ENCODE measurements at places on chromosomes 7 and 10. TPM values are rescaled to one million over a fixed set of nuclear protein-coding genes. Genes with fewer than 3 reads are reported as not detected.

NKX2-3 gene
- total RNA-seq: not detected

ABCC2 gene
- total RNA-seq: 0.11 TPM

DNA sequence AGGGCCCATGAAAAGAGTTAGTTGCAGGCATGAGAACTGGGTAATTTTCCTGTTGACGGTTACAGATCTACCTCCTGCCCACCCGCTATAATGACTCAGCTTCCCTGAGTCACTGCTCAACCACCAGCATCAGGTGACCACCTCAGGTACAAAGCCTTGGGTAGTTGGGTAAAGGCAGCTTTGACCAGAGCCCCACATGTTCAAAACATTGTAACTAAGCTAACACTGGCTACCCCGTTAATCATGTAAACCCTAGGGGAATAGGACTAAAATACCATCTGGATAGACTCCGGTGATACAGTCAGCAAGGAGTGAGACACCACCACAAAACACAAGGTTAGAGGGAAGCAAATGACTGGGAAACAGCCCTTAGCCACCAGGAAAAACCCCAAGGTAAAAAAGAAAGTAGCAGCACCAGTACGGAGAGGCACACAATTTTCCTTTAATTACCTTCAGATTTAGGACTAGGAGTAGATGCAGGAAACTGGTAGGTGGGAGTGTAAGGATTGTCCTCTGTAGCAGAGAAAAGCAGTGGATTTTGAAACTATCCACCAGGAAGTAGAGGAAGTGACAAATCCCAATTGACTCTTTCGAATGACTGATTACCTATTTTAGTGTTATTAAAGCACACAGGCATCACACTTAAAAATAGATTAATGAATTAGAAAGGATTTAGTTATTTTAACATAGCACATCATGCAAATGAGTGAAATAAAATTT is 103.5 kb upstream of the PDLIM1 start:
- no peak overlapping the region for H3K4me3 ChIP-seq
- peak overlapping the region; percentile 76 for H3K27ac ChIP-seq
- H3K36me3 ChIP-seq: 0 out of 3 replicates have a peak, but pooled peaks cover 5% of the 10 kb centered on the region
- H3K4me1 ChIP-seq: peaks cover 20% of the 10 kb centered on the region

DNA sequence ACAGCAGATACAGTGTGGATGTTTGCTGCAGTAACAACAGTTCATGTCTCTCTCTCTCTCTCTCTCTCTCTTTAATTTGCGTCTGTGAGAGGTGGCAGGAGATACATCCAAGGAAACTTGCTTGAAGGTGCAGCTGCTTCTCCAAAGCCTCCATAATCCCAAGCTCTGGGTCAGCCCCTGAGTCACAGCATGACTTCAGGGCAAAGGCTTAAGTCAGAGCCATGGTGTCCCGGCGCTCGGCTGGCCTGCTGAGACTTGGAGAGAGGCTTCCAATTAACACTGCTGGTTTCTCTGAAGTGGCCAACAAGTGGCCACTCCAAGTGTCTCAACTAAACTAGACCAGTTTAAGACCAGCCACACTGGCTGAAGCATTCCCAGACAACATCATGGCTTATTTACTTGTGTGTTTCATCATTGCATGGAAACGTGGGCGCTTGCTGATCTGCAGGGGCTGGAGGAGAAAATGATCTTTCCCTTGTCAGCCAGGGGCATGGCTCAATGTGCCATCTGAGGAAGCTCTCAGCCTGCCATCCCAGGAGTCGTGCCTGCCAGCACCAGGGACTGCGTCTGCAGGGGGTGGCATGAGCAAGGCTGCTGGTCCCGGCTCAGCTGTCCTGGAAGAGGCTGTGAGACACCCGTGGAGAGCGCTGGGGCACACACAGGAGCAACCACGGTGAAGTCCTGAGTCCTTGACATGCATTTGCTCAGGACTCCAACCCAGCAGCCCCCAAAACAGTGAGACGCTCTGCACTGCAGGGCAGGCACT is 254.2 kb downstream of the COBL start:
- no peaks in the 10 kb centered on the region for H3K36me3 ChIP-seq
- DNase-seq: no peak
- H3K27me3 ChIP-seq: no peaks in the 10 kb centered on the region

AKR1D1 gene
- total RNA-seq: not detected

DNA sequence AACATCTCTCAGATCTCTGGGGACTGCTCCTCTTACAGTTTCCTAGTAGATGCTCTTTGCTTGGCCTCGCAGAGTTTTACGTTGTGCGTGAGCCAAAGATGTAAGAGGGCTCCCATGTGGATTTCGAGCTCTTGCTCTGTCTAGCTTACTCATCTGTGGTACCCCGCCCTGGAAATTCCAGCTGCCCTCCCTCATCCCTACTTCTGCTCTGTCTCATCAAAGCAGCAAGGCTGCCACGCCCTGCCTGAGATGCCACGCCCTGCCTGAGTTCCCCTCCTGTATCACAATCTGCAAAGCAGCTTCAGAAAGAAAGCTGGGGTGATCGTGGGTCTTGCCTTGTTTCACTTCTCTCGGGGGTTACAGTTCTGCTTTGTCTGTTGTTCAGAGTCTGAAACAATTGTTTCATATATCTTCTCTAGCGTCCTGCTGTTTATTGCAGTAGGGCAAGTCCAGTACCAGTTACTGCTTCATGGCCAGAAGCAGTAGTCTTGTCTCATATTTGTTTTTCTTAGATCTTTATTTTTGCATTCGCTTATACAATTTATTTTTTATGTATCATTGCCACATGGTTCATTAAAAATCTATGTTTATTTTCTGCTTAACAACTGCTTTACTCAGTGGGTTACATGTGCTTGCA is 36.1 kb upstream of the CCNY start:
- H3K27ac ChIP-seq: no peak overlapping the region
- peak; percentile 56 for DNase-seq
- no peaks in the 10 kb centered on the region for H3K27me3 ChIP-seq

DNA sequence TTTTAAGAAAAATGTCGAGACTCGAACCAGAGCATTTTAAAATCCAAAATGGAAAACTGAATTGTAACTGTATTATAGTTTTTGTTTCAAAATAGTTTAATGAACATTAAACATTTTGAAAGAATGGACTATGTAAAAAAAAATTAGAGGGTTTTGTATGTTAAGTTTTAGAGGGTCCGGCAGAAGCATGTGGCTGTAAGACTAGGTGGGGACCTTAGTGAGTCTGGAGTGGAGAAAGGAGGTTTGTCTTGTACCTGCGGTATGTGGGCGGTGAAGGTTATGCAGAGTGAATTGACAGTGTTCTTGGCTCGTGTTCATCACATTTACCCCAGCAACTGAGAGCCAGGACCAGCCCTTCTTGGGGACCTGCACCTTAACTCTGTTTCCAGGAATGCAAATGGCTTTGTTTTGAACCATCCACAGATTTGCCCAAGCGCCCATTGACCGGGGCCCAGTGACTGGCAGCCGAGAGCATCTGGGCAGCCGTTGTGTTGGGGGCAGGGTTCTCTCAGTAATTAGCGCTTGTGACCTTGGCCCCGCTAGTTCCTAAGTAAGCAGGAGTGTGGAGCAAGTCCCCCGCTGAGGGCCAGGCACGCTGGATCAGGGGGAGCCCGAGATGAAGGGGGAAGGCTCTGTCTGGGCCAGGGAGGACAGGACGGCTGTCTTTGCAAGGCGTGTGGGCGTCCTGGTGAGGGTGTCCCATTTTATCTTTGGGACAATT is 1.4 kb upstream of the KLF6 start:
- peak overlapping the region; percentile 97 for H3K27ac ChIP-seq
- peaks cover 28% of the 10 kb centered on the region for H3K4me1 ChIP-seq

GRCh38 chr10:84340187-84340586 is 11.8 kb downstream of the CCSER2 start:
- DNase-seq: no peak
- H3K4me1 ChIP-seq: no peaks in the 10 kb centered on the region
- no peak overlapping the region for H3K27ac ChIP-seq
- H3K4me3 ChIP-seq: no peak overlapping the region
- H3K27me3 ChIP-seq: no peaks in the 10 kb centered on the region

CYP26C1 gene
- 0.16 TPM for total RNA-seq

DMBT1 gene
- 0.07 TPM for total RNA-seq

DNA sequence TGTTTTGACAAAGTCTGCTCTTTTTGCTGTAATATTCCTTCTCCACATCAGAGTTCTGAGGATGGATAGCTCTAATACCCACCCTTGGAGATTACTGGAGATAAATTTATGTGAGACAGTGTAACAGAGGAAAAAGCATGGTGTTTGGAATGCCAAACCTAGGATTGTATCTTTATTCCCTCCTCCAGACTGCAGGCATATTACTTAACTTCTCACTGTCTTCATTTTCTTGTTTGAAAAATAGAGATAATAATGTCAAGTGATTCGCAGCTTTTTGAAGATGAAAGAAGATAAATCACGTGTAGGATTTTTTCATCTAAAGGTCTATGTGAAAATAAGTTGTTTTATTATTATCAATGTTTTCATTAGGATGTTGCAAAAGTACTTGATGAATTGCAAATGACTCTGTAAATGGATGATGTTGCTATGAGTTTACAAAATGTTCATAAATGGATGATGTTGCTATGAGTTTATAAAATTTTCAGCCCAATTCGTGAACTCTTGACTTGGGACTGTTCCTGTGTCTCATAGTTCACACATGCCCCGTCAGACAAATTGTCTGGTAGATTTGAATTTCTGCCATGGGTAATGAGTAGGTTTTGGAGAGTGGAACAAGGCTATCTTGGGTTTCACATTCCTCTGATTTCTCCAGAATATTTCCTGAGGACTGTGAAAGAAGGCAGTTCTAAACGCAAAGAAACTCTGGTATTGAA is 113.1 kb upstream of the IGFBP3 start:
- H3K36me3 ChIP-seq: no peaks in the 10 kb centered on the region
- no peak for DNase-seq
- H3K27ac ChIP-seq: no peak overlapping the region
- no peak overlapping the region for H3K4me3 ChIP-seq
- no peaks in the 10 kb centered on the region for H3K27me3 ChIP-seq

- H3K27ac ChIP-seq: no peak overlapping the region
- DNase-seq: no peak
- H3K36me3 ChIP-seq: no peaks in the 10 kb centered on the region
Measured at GRCh38 chr7:67817481-67817880, 820.8 kb downstream of the TYW1 start.

DNA sequence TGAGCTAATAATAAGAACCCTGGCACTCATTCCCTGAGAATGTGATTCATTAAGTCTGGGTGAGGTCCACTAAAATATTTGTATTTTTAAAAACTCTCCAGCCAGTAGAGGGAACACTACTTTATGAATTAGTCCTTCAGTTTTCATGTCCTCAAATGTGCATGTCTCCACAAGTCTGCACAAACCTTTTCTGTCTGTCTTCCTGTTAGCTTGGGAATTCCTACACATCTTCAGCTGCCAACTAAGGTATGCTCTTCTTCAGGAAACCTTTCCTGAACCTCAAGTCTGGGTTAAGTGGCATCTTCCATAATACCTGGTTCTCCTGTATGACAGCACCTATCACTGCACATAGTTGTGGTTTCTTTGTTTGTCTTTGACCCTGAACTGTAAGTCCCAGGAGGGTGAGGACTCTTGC is 119.6 kb upstream of the MKX start:
- no peaks in the 10 kb centered on the region for H3K36me3 ChIP-seq
- no peaks in the 10 kb centered on the region for H3K27me3 ChIP-seq
- H3K4me1 ChIP-seq: no peaks in the 10 kb centered on the region
- DNase-seq: no peak
- no peak overlapping the region for H3K27ac ChIP-seq

- peak; percentile 37 for DNase-seq
- peaks cover 15% of the 10 kb centered on the region for H3K4me1 ChIP-seq
- no peak overlapping the region for H3K27ac ChIP-seq
- no peak overlapping the region for H3K4me3 ChIP-seq
Measured at GRCh38 chr7:106465704-106466468, 181.1 kb upstream of the NAMPT start.

LIPM gene
- not detected for total RNA-seq

TMEM236 gene
- total RNA-seq: 0.04 TPM

GRCh38 chr10:114694752-114695151 is 36.7 kb upstream of the ABLIM1 start:
- H3K27me3 ChIP-seq: no peaks in the 10 kb centered on the region
- H3K4me3 ChIP-seq: no peak overlapping the region
- peak; percentile 38 for DNase-seq

GRCh38 chr10:71210542-71210871 is 1.9 kb upstream of the UNC5B start:
- no peaks in the 10 kb centered on the region for H3K36me3 ChIP-seq
- peaks cover 4% of the 10 kb centered on the region for H3K4me1 ChIP-seq
- no peak for DNase-seq
- H3K27me3 ChIP-seq: peaks cover 70% of the 10 kb centered on the region

DNA sequence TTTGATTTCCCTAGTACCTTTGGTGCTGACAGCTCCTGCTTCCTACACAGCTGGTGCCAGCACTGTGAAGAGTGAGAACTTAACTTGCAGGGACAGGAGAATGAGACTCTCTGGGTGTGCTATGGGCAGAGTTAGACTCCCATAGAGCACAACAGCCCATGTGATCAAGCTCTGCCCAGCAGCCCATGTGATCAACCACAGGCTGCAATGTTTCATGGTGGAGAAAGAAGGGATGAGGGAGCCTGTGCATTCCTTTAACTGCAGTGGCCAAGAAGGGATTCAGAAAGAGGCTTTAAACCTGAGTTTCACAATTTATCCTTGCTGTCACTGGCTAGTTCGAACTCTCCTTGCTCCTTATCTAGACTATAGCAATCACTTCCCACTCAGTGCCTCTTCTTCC is 10.0 kb upstream of the MEST start:
- no peak for DNase-seq
- no peak overlapping the region for H3K4me3 ChIP-seq
- H3K36me3 ChIP-seq: no peaks in the 10 kb centered on the region

UNCX gene
- total RNA-seq: not detected

LDB3 gene
- total RNA-seq: not detected

- no peak overlapping the region for H3K27ac ChIP-seq
- 0 out of 3 replicates have a peak, but pooled peaks cover 3% of the 10 kb centered on the region for H3K36me3 ChIP-seq
Measured at GRCh38 chr10:79098596-79099015, 29.8 kb downstream of the ZMIZ1 start.

TAS2R41 gene
- not detected for total RNA-seq

- H3K36me3 ChIP-seq: no peaks in the 10 kb centered on the region
- no peaks in the 10 kb centered on the region for H3K4me1 ChIP-seq
- no peak for DNase-seq
- H3K27ac ChIP-seq: no peak overlapping the region
Measured at GRCh38 chr10:13223241-13223640, 10.9 kb downstream of the UCMA start.

GRCh38 chr7:149765399-149766121 is 7.8 kb downstream of the ZNF467 start:
- H3K36me3 ChIP-seq: peaks cover 38% of the 10 kb centered on the region
- H3K4me1 ChIP-seq: peaks cover 39% of the 10 kb centered on the region
- no peak overlapping the region for H3K4me3 ChIP-seq
- H3K27ac ChIP-seq: no peak overlapping the region
- no peaks in the 10 kb centered on the region for H3K27me3 ChIP-seq

ALDH18A1 gene
- total RNA-seq: 64.0 TPM

PRRT4 gene
- total RNA-seq: not detected
